ENCODE measurements at places on chromosomes 7 and 10.

- DNase-seq, result no peak
Measured at GRCh38 chr10:5297466-5297865, 67.3 kb upstream of the UCN3 start.

GRCh38 chr10:85557077-85557476 is 809.5 kb downstream of the GRID1 start:
- DNase-seq, result no peak

GRCh38 chr7:141701489-141702046 is 398 bp downstream of the DENND11 start:
- no peak for DNase-seq

GRCh38 chr10:71397296-71398212 is 834 bp downstream of the CDH23 start:
- DNase-seq, result no peak

DNA sequence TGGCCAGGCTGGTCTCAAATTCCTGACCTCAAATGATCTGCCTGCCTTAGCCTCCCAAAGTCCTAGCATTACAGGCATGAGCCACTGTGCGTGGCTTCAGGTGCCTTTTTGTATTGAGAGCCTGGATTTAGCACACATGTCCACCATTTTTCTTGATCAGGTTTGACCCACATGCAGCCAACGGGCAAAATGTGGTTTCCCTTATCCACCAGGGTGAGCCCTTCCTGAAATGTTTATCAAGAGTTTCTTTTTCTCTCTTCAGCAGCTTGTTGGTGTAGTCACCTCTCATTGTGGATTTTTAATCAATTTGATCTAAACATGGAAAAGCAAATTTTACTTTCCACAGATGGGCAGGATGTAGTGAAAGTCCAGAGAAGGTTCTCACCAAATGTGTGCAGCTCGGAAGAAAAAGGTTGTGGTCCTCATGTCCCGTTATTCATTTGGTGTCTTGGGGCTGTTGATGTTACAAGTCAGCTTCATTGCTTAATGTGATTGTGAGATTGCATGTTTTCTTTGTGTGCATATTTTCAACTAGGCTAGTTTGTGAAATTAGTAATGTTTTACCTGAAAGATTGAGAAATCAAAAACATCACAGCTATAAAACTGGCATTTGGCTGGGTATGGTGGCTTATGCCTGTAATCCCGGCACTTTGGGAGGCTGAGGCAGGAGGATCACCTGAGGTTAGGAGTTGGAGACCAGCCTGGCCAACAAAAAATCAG is 28.9 kb downstream of the GUSB start:
- DNase-seq, result no peak

DNA sequence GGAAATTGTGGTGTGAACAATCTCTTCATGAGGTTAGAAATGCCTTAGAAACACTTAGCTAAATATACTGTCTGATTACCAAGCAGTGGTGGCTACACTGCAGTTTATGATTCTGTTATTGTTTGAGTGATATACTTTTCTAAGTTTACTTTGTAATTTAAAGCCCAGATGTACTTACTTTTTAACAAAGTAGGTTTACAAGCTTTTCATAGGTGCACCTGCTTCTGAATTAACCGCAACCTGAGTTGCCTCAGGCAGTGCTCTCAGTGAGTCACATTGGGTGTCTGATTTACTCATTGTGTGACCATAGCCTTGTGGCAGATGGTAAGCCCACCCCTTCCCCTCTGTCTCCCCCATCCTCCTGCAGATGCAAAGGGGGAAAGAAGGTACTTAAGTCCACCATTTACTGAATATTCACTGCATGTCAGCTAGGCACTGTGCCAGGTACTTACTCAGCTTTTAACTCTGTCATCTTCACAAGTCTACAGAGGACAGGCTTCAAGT is 9.0 kb downstream of the MTURN start:
- no peak for DNase-seq

- DNase-seq, result no peak
Measured at GRCh38 chr10:75051308-75051707, 60.1 kb upstream of the SAMD8 start.

GRCh38 chr7:114128880-114129279 is 210.1 kb upstream of the PPP1R3A start:
- DNase-seq, result no peak

DNA sequence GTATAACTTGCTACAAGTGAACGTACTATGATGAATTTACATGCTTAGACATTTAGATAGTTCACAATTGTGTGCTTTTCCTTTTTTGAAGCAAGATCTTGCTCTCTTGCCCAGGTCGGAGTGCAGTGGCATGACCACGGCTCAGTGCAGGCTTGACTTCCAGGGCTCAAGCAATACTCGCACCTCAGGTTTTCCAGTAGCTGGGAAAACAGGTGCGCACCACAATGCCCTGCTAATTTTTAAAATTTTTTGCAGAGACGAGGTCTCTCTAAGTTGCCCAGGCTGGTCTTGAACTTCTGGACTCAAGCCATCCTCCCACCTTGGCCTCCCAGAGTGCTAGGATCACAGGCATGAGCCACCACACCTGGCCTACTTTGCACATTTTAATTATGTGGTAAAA is 1.8 kb downstream of the GPR15LG start:
- DNase-seq, result no peak

Measured in stimulated activated CD4-positive, alpha-beta T cell treated with anti-CD3 and anti-CD28 coated beads, Interleukin-1b, Interleukin-23, amount 100 ng/mL, for 1 hour (primary cell).